NCI-H1694 treated with DMSO at 0.1 percent for 48 hours (cell line): ENCODE measurements at places on chromosomes 3 and 15.

DNA sequence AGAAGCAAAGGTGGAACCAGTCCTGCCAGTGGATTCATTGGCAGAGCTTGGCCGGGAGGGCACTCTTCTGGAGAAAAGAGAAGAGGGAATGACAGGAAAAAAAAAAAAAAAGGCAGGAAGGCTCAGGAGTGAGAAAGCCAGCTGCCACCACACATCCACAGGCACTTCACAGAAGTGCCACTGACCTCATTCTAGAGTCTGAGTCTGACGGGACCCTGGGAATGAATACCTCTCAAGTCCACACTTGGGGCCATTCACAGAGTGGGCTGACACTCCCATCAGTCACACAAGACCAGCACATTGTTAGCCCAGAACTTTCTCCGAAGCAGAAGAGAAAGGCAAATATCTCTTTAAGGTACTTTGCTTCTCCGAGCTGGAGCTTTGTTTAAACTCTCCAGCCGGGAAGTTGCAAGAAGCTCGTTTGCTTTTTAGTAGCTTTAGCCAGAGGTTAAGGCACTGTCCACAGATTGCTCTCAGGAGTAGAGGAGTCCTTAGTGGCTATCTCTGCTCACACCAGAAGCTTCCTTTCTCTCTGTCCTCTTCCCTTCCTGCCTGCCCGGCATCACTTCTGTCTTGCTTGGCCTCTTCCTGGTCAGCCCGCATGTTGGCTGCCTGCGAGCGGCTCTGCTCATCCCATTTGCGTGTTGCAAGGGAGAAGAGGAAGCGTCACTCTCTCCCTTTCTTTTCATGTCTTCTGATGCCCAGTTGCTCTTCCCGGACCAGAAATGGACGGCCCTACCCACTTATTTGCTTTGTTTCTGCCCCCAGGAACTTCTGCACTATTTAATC lies 53.8 kb downstream of the CMTM6 start:
- no peak for DNase-seq

DNA sequence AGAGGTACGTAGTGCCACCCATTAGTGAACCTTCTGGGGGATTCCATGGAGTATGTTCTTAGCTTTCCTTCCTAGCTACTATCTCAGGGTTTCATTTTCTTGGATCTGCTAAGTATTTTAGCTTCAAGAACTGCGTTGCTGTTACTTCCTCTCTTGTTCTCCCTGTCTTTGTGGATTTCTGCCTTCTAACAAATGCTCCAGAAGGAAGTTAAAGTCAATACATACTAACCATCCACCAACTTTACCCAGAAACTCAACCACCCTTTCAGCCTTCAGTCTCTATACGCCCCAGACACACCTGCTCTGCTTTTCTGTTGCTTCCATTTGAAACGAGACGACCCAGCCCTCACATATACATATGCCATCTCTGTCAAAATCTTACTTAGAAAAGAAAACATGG lies 2.4 kb upstream of the KLF13 start:
- DNase-seq = no peak

DNA sequence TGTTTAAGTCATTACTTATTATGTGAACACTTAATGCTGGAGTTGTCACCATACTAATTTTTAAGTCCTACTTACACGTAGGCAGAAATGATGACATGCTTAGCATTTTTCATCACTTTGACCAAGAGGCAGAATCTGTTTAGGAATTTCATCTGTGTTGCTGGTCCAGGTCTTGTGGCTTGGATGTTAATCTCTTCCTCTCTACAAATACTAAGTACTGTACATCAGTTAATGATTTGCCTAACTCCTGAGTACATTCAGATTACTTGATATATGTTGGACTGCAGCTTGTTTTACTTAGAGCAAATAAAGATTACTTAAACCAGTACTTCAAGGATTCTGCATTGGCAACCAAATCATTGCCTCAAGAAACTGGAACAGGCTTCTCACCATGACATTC lies 8.6 kb downstream of the SNRK start:
- no peak for DNase-seq

DNA sequence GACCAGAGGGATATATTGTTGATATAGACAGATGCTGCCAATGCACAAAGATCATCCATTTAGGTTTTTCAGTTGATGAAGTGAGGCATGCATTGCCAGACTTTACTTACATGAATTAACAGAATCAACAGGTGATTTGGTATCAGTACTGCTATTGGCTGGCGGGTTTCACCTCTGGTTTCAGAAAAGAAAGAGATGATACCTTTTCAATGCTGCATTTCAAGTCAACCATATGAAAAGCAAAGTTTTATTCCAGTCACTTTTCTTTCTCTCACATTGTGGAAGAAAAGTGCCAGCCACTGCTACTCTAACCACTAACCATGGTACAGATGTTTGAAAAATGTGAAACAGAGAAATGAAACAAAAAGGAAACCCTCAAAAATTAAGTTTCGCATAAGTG lies 289.1 kb downstream of the TIGIT start:
- DNase-seq = no peak

GRCh38 chr3:172675441-172676193 lies 35.2 kb downstream of the NCEH1 start:
- peak; percentile 66 for DNase-seq

DNA sequence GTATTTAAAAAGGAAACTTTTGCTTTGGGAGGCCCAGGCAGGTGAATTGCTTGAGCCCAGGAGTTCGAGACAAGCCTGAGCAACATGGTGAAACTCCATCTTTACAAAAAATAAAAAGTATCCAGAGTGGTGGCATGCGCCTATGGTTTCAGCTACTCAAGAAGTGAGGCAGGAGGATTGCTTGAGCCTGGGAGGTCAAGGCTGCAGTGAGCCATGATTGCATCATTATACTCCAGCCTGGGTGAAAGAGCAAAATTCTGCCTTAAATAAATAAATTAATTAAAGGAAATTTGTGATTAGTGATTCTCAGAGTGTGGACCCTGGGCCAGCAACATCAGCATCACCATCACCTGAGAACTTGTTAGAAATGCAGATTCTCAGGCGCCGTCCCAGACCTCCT lies 9.9 kb upstream of the COMMD4 start:
- no peak for DNase-seq

- no peak for DNase-seq
Observed at GRCh38 chr3:130522399-130522798, 5.4 kb downstream of the COL6A6 start.

GRCh38 chr15:98703126-98703685 lies 54.9 kb downstream of the IGF1R start:
- DNase-seq = no peak

DNA sequence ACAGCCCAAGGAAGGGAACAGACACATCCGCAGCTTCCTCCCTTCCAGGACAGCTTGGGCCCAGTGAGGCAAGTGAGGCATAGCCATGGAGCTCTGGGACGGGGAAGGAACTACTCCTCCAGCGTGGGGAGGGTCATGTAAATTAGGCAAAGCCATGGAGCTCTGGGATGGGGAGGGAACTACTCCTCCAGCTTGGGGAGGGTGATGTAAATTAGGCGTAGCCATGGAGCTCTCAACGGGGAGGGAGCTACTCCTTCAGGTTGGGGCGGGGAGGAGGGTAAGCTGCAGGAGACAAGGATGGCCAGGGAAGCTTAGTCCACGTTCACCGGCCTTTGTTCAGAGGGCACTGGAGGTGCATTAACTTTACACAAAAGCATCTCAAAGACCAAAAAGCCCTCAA lies 21.1 kb upstream of the BDH1 start:
- no peak for DNase-seq

DNA sequence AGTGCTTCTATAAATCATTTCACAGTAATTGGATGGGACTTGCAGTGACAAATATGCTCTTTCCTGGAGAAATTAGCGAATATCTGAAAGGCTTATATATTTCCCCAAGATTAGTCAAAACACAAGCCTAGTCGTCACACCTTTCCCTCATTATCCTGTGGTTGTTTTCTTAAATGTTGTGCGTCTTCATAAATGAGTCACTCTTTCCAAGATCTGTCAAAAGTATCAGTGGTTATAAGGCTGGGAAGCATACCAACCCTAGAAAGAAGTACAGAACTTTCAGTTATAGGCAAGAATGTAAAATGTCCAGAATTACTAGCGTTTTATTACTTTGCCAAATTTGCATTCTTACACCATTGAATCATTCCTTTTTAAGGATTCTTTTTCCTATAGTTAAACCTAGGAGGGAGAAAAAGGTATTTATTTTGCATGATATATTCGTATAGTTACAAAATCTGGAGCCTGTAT lies 33.6 kb downstream of the TMEM212 start:
- DNase-seq = no peak

- no peak for DNase-seq
Observed at GRCh38 chr3:115537669-115538068, 85.6 kb upstream of the GAP43 start.

DNA sequence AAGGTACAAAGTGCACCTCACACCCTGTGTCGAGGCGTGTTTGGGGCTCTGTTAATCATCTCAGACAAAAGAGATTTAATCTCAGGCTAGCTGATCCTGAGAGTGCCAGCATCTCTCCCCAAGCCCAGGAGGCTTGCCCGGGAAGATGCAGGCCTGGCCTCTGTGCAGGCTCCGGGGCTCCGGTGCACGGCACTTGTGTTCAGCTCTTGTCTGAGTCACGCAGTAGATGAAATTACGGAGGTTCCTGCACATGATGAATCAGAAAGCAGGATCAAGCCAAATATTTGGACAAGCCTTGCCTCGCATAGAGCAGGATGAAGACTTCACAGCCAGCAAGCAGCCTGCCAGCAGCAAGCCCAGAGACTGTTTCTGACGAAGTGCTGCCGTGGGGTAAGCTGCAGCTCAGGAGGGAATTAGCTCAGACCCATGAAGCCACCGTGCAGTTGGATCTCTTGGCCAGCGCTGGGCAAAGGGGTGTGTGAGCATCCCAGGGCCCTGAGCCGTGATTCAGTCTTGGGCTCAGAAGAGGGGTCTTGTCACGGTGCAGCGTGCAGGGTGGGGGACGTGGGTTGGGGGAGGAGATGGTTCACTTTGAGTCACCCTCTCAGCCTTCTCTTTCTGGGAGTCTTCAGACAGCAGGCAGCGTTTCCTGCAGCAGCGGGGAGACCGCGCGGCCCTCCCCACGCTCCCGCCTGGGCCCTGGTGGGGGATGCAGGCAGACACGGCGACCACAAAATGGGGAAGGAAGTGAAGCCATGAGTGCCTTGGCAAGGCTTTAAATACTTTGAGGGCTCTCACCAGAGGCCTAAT lies 89.2 kb upstream of the MEF2A start:
- DNase-seq = no peak

- DNase-seq = no peak
Observed at GRCh38 chr3:143595456-143596077, 252.7 kb downstream of the SLC9A9 start.

GRCh38 chr3:131239267-131239666 lies 142.3 kb upstream of the NUDT16 start:
- no peak for DNase-seq

GRCh38 chr15:75416584-75416983 lies 34.9 kb downstream of the SIN3A start:
- DNase-seq = no peak

- DNase-seq = no peak
Observed at GRCh38 chr3:55094676-55095075, 166.8 kb upstream of the LRTM1 start.

GRCh38 chr3:152656214-152656971 lies 178.5 kb upstream of the P2RY1 start:
- DNase-seq = no peak

DNA sequence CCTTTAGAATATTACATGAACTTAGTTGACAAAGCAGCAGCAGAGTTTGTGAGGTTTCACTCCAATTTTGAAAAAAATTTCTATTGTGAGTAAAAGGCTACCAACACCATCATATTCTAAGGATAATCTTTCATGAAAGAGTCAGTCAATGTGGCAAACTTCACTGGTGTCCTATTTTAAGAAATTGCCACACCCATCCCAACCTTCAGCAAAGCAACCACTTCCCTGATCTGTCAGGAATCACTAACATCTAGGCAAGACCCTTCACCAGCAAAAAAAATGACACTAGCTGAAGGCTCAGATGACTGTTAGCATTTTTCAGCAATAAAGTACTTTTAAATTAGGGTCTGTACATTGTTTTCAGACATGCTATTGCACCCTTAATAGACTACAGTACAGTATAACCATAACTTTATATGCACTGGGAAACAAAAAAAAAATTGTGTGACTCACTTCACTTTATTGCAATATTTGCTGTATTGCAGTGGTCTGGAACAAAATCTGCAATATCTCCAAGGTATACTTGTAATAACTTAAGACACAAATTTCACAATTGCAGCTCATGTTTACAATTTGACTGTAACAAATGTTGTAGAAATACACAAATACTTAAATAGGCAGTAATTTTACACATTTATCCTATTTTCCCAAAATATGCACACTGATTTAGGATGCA lies 38.9 kb upstream of the ALCAM start:
- no peak for DNase-seq

GRCh38 chr3:27758083-27758482 lies 36.0 kb upstream of the EOMES start:
- no peak for DNase-seq

- DNase-seq = no peak
Observed at GRCh38 chr3:159062734-159063410, 261.0 kb downstream of the MFSD1 start.

- DNase-seq = no peak
Observed at GRCh38 chr3:150296123-150296735, 111.9 kb upstream of the TSC22D2 start.

GRCh38 chr15:98195796-98196195 lies 235.3 kb downstream of the ARRDC4 start:
- DNase-seq = no peak

DNA sequence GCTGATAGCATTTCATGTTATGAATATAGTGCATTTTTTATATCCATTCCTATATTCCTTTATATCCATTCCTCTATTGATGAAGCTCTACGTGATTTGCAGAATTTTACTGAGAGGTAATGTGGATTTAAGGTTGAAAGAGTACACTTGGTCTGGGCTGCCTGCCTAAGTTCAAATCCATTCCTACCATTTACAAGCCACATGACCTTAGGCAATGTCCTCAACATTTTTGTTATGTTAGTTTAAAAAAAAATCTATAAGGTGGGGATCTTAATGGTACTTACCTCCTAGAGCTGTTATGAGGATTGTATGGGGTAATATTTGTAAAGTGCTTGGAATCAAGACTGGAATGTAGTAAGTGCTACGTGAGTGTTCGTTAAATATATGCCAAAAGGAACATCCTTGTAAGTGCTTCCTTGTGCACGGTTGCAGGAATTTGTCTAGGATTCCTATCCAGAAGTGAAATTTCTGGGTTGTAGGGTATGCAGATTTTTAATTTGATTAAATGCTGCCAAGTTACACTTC lies 11.2 kb upstream of the VEPH1 start:
- no peak for DNase-seq

DNA sequence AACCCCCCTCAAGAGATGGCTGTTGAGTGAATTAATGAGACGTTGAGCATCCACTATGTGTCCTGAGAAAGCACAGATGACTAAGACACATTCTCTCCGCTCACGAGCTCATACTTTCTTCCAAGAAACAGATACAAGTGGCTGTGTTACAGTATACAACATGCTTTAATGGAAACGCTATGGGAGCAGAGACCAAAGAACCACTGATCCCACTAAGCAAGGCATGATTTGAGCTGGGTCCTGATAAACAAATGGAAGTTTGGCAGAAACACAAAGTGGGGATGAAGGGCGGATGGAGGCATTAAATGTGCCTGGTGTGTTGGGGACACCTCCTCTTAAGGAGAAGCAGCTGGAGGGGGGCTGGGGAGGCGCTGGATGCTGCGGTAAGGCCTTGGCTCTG lies 129.4 kb downstream of the UACA start:
- no peak for DNase-seq

- no peak for DNase-seq
Observed at GRCh38 chr15:79779746-79780145, 117.1 kb downstream of the MTHFS start.
